RPMI7951 (cell line): ENCODE measurements at places on chromosomes 7 and 10. TPM values are rescaled to one million over a fixed set of nuclear protein-coding genes. Genes with fewer than 3 reads are reported as not detected.

The PNLIPRP1 gene
- total RNA-seq, result not detected in 2 replicates

DNA sequence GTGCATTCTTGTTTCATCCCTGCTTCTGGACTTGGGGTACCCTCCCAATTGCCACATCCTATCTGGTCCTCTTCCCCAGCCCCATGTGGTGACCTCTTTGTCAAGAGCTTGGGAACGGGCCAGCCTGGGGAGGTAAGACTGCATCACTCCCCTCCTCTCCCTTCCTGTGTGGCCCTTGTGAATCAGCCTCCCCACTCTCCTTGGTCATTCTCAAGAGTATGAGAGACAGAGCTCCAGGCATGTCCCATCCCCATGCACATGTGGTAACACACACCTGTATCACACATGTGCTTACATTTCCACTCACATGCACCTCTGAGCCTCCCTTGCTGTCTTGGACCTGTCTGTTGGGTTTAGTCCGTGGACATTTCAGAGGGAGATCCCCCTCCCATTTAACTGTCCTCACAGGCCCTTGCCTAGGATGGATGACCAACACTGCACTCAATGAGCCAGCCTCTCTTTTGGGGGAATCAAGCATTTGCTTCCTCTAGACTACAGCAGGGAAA, 2.6 kb downstream of the MRPL43 start:
- no peak for DNase-seq

The SSC4D gene
- 0.10 and 0.60 TPM in 2 replicates for total RNA-seq

DNA sequence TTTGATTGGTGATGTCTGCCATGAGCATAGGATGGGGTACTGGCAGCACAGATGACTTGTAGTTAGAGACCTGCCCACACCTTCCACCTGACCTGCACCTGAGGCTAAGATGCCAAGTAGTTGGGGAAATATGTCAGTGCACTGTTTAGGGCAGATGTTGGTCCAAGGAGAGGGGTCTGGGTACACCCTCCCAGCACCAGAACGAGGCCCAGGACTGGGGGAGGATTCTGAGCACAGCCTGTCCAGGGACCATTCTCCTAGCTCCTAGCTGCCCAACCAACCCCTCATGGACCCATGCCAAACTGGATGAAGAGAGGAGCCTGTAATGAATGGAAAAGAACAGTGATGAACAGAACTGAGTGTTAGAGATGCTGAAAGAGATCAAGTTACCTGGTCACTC, 28.0 kb downstream of the FRMPD2 start:
- no peak for DNase-seq
